ENCODE measurements at places on chromosomes 12 and 14.

DNA sequence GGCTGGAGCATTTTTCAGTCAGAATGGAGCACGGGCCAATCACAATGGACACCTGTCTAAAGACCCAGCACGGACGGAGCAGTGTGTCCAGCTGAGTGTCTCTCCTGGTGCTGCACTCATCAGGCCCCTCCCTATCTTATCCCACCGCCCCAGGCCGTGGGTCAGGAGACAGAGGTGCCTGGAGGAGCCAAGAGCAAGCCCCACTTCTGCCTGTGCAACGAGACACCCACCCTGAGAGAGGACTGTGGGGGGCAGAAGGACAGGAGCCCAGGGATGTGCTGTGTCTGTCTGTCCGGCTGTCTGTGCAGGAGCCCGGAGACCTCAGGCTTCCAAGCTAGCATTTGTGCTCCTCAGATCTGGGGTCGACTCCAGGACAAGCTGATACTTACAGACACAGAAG, 69.6 kb upstream of the SFSWAP start:
- no peak for DNase-seq

- no peak for DNase-seq
Measured at GRCh38 chr12:80837342-80837978, 100.3 kb downstream of the LIN7A start.

GRCh38 chr14:102323102-102323501, 3.6 kb downstream of the ZNF839 start:
- no peak for DNase-seq

GRCh38 chr12:95326445-95326844, 108.8 kb downstream of the VEZT start:
- DNase-seq: no peak

All from stimulated activated CD4-positive, alpha-beta T cell treated with anti-CD3 and anti-CD28 coated beads, Interleukin-1b, Interleukin-23, amount 100 ng/mL, for 24 hours (primary cell).